Right lung (tissue), 10 donors: ENCODE measurements at places on chromosomes 7 and 10.

GRCh38 chr7:99128076-99128950 lies 15.6 kb downstream of the SMURF1 start:
- peak; percentile 38 for DNase-seq

DNA sequence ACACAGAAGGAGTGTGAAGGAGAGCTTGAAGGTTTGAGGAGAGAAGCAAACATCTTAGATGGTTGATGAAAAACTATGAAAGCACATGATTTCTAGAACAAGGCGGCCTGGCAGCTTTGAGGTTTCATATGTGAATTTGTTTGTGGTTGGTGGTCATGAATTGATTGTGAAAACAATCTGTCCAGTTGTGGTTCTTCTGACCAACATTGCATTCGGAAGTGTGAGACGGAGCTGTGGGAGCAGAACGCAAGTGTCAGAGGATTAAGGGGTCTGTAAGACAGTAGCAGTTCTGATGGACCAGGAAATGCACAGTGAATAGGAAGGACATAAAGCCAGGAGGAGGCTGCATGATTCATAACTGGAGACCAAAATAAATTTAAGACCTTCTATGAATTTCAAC lies 594.6 kb downstream of the NXPH1 start:
- no peak for DNase-seq

- DNase-seq, result no peak
Observed at GRCh38 chr7:36408589-36408988, 18.9 kb downstream of the ANLN start.

GRCh38 chr10:17659365-17659764 lies 15.4 kb downstream of the STAM start:
- DNase-seq, result no peak

DNA sequence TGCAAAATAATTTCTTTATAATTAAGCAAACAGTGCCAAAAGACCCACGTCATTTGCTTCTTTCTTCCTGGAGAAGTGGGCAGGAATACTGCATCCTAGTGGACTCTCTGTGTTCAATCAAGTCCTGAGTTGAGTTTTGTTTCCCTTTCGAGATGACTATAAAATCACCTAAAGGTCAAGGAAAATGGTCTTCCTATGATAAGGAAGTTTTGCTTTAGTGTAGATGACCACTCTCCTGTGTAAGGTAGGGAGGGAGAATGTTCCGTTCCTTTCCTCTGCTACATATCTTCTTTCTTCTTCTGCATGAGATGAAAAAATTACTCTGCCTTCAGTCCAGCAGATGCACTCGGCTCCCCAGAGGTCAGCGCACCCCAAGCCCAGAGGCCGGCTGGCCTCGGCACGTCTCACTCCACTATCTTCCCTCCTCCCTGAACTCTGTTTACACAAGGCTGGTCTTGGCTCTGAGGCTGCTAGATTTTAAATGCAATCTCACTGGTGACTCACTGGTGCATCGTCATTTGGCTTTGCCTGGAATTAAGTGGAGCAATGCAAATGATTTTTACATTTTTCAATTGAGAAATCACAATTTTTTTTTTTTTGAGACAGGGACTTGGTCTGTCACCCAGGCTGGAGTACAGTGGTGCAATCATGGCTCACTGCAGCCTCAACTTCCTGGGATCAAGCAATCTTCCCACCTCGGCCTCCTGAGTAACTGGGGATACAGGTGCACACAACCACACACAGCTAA lies 18.6 kb upstream of the VDAC2 start:
- peak; percentile 47 for DNase-seq

GRCh38 chr7:126370038-126370668 lies 882.6 kb downstream of the GRM8 start:
- DNase-seq, result no peak

DNA sequence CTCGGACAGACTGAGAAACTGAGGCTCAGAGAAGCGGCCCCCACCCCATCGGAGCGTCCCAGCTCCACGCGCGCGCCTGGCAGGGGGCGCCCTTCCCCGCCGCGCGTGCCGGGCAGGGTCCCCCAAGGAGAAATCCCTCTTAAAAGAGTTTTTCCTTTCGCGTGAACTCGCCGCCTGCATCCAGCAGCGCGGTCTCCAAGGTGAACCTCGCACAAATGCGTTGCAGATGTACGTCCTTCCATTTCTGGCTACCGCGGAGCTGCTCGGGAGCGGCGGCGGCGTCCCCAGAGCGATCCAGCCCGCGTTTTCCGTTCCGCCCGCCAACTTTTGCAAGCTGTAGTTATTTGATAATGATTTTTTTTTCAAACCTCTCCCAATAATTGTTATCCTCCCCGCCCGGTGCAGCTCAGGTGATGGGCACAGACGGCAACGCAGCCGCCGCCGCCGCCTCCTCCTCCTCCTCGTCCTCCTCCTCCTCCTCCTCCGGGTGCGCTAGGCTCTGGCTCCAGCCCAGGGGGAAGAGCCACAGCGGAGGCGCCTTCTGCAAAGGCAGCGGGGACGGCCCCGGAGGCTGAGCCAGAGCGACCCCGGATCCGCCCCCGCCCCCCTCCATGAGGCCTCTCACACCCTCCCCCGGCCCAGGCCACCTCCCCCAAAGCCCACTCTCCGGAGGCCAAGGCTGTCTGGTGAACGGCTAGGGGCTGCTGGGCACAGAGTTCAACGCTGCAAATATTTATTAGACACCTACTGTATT lies 74.0 kb upstream of the CUX1 start:
- peak; percentile 52 for DNase-seq

- no peak for DNase-seq
Observed at GRCh38 chr10:34804306-34804705, 10.8 kb downstream of the PARD3 start.

DNA sequence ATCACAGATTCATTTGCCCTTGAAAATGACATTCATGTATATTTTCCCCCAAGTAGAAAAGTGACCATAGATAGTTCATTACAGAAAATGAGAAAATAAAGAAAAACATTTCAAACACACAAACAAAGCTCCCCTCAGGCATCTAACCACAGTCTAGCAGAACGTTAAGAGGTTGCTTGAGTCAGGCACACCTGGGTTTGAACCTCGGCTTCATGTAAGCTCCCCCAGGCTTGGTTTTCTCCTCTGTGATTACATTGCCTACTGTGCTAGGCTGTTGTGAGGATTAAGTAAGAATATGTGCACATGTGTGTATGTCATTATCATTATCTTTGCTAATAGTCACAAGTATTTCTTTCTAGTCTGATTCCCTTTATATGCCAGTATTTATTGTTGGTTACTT lies 9.1 kb downstream of the DNTT start:
- DNase-seq, result no peak

DNA sequence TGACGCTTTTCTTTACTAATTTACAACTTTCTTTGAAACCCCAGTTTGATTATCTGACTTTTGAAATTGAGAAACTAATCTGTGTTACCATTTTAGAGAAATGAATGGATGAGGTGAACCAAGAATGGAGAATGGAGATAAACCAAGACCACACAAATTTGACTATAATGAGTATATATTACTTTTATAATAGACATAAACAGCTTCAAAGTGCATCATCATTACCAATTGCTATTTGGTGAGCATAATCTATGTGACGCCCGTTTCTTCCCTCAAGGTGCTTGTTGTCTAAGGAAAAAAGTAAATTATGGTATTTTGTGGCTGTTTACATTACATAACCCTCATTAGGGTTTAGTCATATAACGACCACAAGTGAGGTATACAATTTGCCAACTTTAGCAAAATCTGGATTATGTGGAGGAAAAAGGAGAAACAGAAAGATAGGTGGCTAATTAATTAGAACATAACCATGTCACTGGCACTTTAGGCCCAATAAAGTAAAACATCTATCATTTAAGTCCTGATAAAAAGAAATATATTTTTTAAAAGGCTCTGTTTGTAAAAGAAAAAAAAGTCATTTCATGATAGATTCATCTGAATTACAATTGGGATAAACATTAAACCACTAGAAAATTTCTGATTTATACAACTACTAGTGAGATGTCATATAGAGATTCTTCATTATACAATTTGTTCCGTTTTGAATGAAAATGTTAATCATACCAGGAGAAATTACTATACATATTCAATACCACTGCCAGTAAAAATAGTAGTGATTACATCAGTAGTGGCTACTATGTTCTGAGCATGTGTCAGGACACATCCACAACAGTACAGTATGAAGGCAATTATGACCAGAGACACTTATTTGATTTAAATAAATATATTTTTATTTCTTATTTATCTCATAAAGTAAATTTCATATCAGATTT lies 118.2 kb upstream of the FAM133B start:
- no peak for DNase-seq

GRCh38 chr7:51242007-51242691 lies 74.5 kb downstream of the COBL start:
- no peak for DNase-seq

GRCh38 chr10:9608602-9609001 lies 1409.1 kb upstream of the CELF2 start:
- DNase-seq, result no peak

DNA sequence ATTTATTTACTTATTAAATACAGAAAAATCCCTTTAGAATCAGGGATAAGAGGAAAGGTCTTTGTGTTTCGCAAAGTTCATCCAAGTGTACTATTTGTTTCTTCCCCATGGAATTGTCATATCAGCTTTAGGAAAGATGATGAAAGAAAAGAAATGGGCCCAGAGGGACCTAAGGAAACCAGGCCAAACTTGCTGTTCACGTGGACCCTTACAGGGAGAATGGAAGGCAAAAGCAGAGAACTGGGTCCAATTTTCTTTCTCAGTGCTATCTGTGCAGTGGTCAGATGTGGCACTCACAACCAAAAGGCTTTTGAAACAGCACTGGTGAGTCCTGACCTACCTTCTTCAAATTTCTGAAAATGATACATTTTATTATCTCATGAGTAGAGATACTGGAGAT lies 53.6 kb upstream of the FAM133B start:
- no peak for DNase-seq

DNA sequence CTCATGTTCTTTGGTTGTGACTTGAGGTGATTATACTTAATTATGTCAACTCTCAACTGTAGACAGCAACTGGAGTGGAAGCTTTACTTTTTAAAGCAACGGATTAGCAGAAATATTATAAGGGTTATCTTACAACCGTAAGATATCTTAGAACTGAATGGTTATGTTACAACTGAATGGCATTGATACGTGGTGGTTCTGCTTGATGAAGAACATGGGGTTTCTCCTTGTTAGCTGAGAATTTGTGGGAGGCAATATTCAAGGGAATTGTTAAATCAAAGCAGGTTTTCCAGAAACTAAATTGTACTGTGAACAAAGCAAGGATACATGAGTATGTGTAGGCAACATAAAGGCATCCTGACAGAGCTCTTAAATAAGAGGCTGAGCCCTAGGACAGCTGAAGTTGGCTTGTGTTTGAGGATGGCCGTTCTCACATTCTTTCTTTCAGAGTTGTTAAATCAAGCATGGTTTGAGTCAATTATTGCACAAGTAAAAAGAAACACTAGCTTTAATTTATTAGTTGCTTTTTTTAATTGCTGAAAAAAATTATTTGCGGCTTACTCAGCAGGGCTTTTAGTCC lies 350.0 kb downstream of the PLXDC2 start:
- no peak for DNase-seq
